Activated T-helper 1 cell treated with Interleukin-2 at 50 U/mL for 16 hours (primary cell): ENCODE measurements at places on chromosomes 4 and X.

DNA sequence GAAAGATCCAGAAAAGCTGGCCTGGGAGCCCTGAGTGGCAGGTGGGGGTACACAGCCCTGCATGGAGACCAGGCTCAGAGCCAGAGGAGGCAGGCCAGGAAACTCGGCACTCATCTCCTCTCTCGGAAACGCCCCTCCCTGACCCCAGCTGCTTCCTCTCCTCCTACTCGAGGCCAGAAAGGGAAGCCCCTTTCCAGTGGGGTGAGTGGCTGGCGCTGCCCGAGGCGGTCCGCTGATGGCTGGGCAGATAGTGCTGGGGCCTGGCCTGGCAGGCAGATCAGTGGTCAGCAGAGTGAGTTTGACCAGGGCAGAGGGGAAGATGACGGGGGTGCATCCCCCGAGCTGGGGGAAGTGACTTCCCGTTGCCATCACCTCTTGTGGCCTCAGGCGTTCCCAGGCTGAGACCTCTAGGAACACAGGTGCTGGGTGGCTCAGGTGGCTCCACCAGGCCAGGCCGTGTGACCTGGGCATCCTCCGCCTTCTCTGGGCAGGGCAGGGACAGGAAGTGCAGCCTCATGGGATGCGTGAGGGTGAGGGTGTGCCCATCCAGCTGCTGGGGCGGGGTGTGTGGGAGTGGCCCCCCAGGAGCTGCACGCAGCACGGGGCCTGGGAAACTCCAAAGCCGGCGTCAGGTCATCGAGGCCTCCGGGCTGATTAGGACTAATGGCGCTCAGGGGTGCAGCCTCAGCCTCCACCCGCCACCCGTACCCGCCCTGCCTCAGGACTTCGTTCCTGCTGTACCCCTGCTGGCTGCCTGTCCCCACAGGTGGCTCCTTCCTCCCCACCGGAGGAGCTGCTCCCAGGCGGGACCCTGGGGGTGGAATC lies 5.7 kb downstream of the SH3BP2 start:
- no peak for DNase-seq

- DNase-seq: no peak
Observed at GRCh38 chr4:139558235-139559088, 2.4 kb upstream of the SETD7 start.

- no peak for DNase-seq
Observed at GRCh38 chrX:38817004-38817703, 15.9 kb downstream of the MID1IP1 start.

GRCh38 chr4:73019462-73020047 lies 50.0 kb downstream of the COX18 start:
- no peak for DNase-seq

DNA sequence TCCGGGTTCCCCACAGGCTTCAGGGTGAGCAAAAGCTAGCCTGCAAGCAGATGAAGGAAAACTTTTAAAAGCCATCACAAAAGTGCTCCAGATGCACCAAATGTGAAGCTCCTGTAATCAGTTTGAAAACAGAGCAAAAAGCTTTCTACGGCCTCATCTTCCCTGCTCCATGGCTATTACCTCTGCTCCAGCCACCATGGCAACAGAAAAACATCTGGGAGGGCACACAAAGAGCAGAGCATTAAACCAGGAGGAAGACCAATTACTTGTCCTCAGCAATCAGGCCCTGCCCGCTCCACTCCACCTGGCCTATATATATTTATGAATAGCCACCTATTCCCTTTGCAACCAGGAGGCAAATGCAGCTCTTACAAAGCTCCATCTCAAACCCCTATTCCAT lies 33.6 kb downstream of the TMEM154 start:
- no peak for DNase-seq

DNA sequence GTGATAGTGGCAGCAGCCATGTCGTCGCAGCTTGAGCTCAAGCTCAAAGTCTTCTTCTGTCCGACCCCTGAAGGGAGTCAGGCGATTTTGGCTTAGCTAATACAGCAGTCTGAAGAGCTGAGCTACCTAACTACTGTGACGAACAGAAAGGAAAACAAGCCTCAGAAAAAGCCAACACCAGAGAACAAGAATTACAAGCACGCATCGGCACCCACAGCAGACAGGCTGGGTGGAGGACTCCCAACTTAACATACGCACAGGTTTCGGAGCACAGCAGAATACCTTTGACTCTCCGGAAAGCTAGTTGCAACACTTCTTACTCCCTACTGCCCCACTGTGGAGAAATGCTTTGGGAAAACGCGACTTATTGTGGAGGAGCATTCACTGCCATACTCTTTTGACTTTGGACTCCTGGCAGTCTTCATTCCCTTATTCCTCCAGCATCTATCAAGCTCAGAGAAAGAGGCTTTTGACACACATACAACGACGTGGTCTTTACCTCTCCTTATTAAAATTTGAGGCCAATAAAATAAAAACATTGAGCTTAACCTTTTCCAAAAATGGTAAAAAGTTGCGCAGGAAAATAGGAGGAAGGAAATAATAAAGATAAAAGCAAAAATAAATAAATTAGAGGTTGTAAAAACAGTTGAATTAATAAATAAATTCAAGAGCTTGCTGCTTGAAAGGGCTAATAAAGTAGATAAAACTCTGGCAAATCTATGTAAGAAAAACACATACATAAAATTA lies 41.3 kb upstream of the GPC3 start:
- DNase-seq: no peak

GRCh38 chr4:94852616-94853015 lies 94.9 kb downstream of the BMPR1B start:
- no peak for DNase-seq

- no peak for DNase-seq
Observed at GRCh38 chrX:10399043-10399741, 221.2 kb downstream of the MID1 start.

GRCh38 chr4:105765690-105766407 lies 57.3 kb downstream of the GSTCD start:
- no peak for DNase-seq

DNA sequence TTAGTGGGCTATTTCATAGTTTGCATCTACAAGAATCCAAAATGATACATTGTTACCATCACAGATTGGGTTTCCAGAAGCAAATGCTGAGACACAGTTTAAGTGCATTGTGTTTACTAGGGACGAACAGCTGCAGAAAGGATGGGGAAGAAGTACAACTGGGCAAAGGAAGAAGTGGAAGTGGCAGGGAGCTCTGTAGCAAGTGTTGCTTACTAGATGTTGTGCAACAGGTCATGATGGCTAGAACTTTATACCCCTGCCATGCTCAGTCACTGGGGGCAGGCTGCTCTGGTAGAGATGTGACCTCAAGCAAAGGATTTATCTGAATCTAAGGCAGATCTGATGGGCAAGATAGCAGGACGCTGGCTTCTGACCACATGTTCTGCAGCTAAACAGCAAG lies 76.1 kb upstream of the EMCN start:
- no peak for DNase-seq

GRCh38 chrX:109362101-109362500 lies 119.8 kb downstream of the GUCY2F start:
- no peak for DNase-seq

GRCh38 chrX:120790552-120790951 lies 85.1 kb downstream of the CT47B1 start:
- no peak for DNase-seq

GRCh38 chrX:18041656-18042055 lies 179.0 kb downstream of the BEND2 start:
- DNase-seq: no peak

GRCh38 chr4:68927165-68927564 lies 24.4 kb downstream of the UGT2A3 start:
- DNase-seq: no peak

DNA sequence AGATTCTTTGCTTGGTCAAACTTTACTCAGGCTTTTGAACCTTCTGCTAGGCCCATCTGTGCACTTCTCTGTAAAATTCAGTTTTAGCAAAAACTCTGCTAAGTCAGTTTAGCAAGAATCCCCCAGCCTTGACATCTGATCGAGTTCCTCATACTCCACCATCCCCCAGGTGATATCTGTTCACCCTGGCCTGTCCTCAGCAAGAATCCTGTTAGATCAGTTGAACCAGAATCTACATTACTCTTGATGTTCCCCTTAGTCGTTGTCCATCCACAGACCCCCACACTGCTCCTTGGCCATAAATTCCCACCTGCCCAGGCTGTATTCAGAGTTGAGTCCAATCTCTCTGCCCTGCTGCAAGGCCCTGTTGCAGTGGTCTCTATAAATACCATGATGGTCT lies 162.6 kb downstream of the ZNF674 start:
- DNase-seq: no peak

- no peak for DNase-seq
Observed at GRCh38 chrX:29661290-29661689, 554.1 kb upstream of the MAGEB2 start.

GRCh38 chr4:137640156-137640837 lies 108.0 kb upstream of the PCDH18 start:
- DNase-seq: no peak

GRCh38 chr4:125527681-125528080 lies 212.9 kb downstream of the FAT4 start:
- no peak for DNase-seq

DNA sequence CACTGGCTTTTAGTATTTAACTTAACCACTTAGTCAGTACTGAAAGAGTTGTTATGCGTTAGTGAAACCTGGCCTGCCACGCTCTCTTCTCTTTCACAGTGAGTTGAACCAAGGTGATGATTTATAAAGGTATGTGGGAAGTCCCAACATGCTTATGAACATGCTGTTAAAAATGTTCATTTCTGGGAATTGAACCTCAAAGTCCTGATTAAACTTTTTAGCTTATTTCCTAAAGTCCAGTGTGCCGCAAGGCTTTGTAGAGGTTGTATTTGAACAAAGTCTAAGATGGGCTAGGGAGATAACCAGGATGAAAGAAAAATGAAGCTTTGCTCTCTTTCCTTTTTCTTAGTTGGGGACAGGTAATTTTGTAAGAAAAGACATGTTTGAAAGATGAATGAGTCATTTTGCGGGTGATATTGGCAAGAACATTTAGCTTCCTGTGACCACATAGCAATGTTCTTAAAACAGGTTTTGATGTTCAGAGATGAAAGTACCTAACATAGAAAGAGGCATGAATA lies 270.3 kb downstream of the DTHD1 start:
- DNase-seq: no peak

DNA sequence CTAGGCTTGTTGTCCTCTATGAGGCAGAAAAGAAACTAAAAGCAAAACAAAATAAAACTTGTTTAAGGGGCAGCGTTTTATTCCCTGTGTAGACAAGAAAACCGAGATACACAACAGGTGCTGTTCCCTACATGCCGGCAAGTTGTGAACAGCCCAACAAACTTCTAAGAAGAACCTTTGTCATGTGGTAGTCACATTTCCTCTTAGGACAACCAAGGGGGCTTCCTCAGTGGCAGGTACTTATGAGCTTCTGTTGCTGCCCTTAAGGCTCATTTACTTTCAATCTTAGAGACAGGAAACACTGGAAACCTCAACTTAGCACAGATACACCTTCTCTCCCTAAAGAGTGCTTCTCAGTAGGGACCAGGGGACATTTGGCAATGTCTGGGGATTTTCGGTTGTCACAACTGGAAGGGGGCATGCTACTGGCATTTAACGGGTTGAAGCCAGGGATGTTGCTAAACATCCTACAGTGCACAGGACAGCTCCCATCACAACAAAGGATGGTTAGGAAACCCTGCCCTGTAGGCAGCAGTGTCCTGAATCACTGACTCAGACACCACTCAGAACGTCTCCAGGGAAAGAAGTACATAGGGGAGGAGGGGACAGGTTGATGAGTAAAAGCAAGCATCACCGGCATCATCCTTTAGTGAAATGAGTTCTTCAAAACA lies 111.0 kb downstream of the ASB9 start:
- DNase-seq: no peak

GRCh38 chrX:73977542-73978169 lies 326.3 kb upstream of the ZCCHC13 start:
- DNase-seq: no peak

DNA sequence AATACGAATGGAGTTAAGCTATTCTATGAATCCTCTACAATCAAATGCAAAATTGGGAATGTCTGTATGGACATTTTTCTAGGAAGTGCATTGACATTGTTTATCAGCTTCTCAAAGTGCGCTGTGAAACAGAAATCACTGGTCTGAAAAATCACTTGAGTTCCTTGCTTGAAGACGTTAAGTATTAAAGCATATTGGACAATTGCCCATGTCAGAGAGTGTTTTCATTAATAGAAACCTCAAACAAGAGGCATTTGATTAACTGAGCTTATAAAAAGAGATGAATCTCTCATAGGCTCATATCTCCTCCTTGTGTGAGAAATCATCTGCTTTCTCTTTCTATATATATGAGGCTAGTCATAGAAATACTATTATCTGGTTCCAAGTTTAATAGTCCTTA lies 692.1 kb upstream of the POU3F4 start:
- no peak for DNase-seq

DNA sequence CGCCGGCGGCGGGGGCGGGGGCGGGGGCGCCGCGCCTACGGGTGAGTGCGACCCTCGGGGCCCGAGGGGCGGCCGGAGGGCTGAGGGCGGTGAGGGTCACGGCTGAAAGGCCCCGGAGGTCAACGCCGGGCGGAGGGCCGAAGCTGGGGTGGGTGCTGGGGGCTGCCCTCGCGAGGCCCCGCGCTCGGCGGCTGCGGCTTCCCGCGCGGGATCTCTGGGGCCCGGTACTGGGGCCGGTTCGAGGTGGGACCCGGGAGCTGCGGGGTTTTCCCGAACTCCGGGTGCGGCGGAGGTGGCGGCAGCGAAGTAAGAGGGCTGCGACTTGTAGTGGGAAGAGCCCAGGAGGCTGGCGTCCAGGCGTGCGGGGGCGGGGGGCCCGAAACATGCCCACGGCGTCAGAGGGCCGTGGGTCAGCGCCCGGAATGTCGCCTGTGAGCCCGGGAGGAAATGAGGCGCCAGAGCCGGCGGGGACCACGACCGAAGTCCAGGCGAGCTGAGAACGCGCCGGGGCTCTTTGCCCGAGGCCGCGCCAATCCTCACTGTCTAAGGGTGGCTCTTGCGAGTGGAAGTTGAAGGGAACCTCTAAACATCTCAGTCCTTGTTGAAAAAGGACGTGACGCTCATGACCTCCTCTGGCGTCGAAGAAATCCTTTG lies 407 bp downstream of the IL13RA1 start:
- DNase-seq: no peak

DNA sequence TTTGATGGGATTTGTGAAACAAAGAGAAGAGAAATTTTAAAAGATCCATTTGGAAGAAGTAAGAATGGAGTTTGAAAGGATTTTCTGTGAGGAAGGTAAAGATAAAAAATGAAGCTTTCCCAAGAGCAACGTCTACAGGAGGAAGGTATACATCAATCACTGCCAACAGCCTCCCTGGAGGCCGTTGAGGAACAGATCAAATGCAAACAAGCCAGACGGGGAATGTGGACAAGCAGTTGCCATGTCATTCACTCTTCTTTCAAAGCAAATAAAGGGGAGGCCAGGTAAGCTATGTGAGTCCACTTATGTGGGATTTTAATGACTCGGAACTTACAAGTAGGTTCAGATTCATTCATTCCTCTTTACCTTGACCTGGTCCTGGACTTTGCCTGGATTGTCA lies 1020.5 kb upstream of the AGA start:
- no peak for DNase-seq

- DNase-seq: no peak
Observed at GRCh38 chrX:56233682-56234081, 1.5 kb downstream of the KLF8 start.

GRCh38 chr4:187558391-187558790 lies 437.2 kb upstream of the ZFP42 start:
- DNase-seq: no peak
